ENCODE measurements at places on chromosomes 2 and 18. TPM values are rescaled to one million over a fixed set of nuclear protein-coding genes. Genes with fewer than 3 reads are reported as not detected.

Gene FBXO41
- 1.4 TPM for total RNA-seq

Gene STAMBP
- total RNA-seq, result 24.3 TPM

Gene CD207
- not detected for total RNA-seq

Gene FAM228A
- 1.5 TPM for total RNA-seq

Gene MAP2
- 0.72 TPM for total RNA-seq

Gene PARD6G
- 4.4 TPM for total RNA-seq

Gene ADCY3
- 60.0 TPM for total RNA-seq

All from placental pericyte (primary cell).